Renal cortical epithelial cell (primary cell): ENCODE measurements at places on chromosomes 3 and 15.
A peak's percentile ranks its signal among the peaks of the same experiment; 100 is the strongest.

- no peak for DNase-seq
These were observed 31.3 kb upstream of the FAH start for GRCh38 chr15:80121546-80121945.

GRCh38 chr3:156509189-156510174 lies 45.4 kb downstream of the SSR3 start:
- DNase-seq = peak; percentile 69

DNA sequence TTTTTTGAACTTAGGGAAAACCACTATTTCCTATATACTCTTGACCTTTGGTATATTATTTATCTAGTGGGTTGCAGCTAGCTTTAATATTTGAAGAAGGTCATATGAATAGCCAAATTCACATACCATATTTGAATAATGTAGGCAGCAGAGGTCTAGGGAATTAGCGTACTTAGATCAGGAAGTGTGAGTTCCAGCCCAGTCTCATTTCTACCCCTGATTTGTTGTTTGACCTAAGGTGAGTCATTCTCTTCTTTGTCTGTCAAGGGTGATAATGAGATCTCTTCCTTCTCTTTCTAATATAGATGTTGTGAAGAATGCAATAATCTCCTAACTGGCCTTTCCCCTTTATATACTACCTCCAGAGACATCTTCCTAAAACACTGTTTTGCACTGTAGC lies 36.6 kb upstream of the ZPLD1 start:
- peak; percentile 34 for DNase-seq

GRCh38 chr3:158169091-158169491 lies 59.2 kb downstream of the RSRC1 start:
- no peak for DNase-seq

DNA sequence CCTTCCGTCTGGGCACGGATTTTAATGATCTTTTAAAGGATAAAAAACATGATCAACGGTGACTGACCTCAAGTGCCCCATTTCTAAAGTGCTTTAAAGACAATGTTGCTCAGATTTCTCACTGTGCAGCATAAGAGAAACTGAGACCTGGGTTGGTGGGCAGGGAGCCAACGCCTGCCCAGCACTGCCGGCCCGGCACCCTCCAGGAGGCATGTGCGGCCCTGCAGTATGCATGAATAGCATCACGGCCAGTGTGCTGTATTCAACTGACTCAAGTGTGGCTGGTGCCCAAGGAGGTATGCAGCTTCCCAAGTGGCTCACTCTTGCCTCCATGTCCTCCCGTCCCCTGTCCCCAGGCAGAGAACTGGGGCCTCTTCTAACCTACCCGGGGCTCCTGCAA lies 30.3 kb downstream of the SEC61A1 start:
- no peak for DNase-seq

DNA sequence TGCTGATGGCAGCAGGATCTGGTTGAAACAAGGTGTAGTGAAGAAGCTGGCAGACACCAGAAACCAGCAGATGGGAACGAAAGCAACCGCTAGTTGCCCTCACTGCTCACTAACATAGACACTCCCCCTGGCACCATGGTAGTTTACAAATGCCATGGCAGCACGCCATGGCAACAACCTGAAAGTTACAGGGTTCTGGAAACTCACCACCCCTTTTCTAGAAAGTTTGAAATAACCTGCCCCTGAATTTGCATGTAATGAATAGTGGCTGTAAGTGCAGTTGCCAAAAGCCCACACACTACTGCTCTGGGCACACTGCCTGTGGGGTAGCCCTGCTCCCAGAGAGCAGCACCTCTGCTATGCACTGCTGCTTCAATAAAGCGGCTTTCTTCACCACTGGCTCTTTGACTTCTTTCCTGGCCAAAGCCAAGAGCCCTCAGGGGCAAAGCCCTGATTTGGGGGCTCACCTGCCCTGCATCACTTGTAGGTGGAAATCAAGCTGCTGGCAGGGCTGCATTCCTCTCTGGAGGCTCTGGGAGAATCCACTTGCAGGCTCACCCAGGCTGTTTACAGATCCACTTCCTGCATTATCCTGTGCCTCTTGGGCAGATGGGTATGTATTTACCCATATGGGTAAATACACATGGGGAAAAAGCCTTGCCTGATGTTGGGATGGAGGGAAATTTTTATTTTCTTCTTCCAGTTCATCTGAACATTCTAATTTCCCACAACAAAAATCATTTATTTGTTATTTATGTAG lies 2.0 kb upstream of the GP9 start:
- peak; percentile 77 for DNase-seq

DNA sequence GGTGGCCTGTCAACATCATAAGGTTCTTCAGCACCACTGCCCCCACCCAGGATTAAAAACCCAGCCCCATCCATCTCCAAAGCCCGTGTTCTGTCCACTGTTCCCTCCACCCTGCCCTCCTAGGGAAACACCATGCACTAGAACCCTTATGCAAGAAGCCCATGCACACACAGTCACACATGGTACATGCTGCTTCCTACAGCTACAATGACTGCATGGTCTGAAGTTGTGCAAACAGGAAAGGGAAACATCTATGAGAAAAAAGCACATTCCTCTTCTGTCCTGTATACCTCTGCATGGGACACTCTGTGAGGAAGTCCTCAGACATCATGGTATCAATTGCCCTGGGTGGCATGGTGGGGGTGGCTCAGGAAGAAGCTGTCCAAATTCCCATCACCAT lies 108.6 kb upstream of the MRPS22 start:
- no peak for DNase-seq

DNA sequence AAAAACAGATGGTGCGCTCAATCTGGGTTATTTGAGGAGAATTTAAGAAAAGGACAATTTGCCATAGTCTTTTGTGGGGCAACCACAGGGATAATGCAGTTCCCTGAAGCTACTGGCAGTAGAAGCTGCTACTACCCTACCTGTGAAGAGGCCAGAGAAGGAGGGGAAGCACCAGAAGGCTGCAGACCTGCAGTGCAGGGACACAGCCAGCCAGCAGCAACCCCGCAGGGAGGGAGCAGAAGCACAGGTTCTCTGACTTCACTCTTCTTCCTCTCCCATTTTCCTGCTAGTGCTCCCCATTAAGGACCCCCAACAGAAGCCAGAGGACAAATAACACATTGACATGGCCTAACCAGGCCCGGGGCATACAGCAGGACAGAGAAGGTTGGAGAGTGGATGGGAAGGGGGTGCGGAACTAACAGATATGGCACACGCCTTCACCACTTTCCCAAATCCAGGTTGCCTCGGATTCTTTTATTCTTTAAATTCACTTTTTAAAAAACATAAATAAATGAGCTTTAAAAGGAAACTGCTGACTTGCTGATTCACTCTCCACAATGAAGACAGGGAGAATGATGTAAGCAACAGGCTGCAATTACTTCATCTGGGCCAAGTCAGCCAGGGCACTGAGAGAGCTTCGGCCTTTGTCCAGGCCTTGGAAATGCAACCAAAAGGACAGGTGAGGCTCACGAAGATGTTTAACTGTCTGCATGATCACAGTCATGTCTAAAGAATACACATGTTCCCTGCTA lies 30.1 kb downstream of the POPDC2 start:
- peak; percentile 67 for DNase-seq
